ENCODE measurements at places on chromosomes 12 and 14.

GRCh38 chr12:105641749-105642148, 311.3 kb downstream of the C12orf75 start:
- no peak for DNase-seq

DNA sequence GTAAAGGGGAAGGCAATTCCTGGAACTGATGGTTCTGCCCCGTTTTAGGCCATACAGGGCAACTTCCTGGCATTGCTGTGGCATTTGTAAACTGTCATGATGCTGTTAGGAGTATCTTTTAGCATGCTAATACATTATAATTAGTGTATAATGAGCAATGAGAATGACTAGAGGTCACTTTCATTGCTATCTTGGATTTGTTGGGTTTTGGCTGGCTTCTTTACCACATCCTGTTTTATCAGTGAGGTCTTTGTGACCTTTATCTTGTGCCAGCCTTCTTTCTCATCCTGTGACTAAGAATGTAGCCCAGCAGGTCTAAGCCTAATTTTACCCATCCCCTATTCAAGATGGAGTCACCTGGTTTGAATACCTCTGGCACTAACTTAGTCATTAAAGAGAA, 51.2 kb downstream of the TESPA1 start:
- no peak for DNase-seq

GRCh38 chr14:34180869-34181268, 230.0 kb upstream of the EGLN3 start:
- DNase-seq, result no peak

DNA sequence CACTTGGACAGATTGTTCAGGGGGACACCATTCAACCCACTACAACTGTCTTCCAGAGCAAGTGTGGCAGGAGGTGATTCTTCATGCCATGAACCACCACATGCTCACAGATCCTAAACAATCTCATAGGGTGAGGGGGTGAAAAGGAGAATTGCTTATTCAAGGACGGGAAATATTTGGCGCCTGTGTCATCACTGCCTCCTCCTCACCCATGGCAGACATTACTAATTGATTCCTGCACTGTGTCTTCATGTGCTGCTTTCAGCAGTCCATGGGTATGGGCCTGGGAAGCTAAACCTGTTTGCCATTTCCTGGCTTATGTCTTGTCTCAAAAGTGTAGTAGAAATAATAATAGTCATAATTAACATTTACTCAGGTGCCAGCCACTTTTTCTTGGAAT, 31.3 kb downstream of the MMAB start:
- no peak for DNase-seq

DNA sequence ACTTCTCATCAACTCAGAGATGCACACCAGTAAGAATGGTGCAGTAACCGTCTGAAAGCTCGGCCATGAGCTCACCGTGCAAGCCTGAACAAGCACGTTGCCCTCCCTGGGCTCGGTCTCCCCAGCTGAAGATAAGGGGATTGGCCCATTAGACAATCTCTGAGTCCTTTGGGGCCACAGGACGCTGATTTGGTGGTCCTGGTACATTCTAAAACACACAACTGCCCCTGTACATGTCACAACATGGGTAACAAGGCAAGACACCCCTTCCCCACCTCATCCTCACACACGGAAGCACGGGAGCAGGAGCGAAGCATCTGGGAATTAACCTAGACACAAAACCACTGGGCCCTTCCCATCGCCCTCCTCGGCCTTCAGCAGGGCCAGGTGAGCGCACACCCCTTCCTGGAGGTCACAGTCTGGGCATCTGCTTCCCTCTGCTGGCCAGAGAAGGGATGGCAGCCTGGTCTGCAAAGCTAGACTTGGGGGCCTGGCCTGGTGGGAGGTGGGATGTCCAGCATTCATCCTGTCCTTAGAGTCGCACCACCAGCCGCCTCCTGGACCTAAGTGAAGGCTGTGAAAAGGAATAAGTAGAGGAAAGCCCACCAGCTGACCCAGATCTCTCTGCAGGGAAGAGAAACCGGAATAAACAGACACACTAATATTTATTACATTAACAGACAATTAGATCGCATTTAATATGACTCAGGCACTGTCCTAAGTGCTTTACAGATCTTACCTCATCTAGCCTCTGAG, 18.9 kb upstream of the SMUG1 start:
- peak; percentile 17 for DNase-seq

GRCh38 chr14:31932675-31933074, 144.4 kb upstream of the ARHGAP5 start:
- no peak for DNase-seq

- DNase-seq, result no peak
Observed at GRCh38 chr12:1884651-1885050, 33.8 kb downstream of the CACNA2D4 start.

DNA sequence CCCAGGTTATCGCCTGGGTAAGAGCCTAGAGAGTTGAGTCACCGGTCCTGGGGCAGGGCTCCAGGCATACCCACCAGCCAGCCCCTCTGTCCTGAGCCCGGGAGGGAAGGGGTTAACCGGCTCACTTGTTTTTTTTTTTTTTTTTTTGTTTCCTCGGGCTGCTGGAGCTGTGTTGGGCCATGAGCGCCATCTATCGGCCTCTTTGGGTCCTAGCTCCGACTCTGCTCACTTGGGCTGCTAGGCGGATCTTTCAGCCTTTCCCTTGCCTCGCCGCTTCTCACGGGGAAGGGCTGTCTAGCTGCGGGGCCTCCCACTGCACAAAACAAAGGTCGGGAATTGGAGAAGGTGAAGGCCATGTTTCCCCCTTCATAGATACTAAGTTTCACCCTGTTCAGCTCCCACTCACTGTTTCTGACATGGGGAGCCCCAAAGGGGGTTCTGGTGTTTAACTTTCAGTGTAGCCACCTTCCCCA, 2.8 kb upstream of the SMUG1 start:
- DNase-seq, result peak; percentile 29

- no peak for DNase-seq
Observed at GRCh38 chr12:126404293-126404881, 1339.2 kb downstream of the AACS start.

GRCh38 chr14:92584816-92585215, 71.2 kb downstream of the RIN3 start:
- no peak for DNase-seq

- DNase-seq, result no peak
Observed at GRCh38 chr12:82486524-82487235, 128.4 kb downstream of the METTL25 start.

DNA sequence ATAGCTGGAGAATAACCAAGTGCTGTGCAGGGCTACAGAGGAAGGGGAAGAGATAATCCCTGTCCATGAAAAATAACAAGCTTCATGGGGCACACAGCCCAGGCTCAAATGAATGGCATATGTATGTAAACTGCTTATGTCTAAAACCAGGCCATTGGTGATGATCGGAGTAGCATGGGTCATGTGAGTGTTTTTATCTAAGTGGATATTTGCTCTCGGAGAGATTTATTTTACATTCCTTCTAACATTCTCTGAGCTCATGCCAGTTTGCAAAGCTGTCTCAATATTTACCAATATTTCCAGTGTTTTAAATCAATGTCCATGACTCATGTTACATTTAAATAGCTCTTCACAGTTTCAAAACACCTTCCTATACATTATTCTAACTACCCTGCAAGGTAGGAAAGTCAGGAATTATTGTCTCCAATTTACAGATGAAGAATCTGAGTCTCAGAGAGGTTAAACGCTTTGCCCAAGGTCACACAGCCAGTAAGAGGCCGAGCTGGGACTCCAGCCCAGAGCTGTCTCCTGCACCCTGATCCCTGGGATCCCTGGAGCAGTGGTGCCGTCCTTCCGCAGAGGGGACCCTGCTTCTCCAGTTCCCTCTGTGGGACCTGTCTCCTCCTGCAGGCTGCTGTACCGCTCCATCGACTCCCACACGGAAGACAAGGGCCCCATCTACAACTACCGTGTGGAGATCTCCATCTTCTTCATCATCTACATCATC, 186.7 kb upstream of the FKBP4 start:
- no peak for DNase-seq

GRCh38 chr12:121190523-121191031, 19.4 kb upstream of the P2RX4 start:
- no peak for DNase-seq

DNA sequence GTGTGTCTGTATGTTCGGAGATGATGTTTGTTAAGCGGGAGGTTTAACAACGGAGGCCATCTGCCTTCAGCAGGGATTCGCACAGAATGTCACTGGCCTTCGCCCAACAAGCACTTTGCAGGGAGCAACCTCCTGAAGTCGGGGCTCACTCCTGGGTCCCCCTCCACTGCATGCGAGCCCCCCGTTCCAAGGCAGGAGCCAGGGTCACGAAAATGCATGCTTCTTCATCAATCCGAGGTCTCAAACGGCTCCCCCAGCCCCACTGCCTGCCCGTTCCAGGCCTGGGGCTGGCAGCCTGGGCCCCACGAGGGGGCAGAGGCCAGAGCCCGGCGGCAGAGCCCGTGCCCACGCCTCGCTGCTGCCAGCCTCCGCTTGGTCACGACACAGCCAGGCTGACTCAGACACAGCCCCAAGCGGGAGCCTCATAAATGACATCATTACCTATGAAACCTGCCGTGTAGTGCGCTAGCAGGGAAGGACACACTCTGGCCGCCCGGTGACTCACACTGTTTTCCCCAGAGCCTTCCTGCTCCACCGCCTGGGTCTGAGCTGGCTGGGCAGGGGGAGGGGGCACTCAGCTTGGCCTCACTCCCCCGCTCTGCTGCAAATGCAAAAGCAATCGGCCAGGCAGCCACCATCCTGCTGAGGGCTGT, 169.5 kb upstream of the RTL1 start:
- peak; percentile 89 for DNase-seq

DNA sequence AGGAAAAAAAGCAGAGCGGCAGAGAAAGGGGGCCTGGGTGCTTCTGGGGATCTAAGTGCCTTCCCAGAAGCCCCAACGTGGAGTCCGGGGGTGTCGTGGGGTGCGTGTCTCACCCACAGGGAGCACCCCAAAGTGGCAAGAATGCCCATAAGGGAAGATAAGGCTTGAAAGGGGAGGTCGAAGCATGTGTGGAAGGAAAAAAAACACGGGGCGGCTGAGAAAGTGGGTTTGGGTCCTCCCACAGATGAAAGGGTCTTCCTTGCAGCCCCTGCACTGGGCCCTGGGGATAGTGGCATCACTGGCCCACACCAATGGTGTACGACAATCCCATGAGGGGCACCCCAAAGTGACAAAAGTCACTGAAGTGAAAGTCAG, 275.5 kb downstream of the ALG10 start:
- no peak for DNase-seq

DNA sequence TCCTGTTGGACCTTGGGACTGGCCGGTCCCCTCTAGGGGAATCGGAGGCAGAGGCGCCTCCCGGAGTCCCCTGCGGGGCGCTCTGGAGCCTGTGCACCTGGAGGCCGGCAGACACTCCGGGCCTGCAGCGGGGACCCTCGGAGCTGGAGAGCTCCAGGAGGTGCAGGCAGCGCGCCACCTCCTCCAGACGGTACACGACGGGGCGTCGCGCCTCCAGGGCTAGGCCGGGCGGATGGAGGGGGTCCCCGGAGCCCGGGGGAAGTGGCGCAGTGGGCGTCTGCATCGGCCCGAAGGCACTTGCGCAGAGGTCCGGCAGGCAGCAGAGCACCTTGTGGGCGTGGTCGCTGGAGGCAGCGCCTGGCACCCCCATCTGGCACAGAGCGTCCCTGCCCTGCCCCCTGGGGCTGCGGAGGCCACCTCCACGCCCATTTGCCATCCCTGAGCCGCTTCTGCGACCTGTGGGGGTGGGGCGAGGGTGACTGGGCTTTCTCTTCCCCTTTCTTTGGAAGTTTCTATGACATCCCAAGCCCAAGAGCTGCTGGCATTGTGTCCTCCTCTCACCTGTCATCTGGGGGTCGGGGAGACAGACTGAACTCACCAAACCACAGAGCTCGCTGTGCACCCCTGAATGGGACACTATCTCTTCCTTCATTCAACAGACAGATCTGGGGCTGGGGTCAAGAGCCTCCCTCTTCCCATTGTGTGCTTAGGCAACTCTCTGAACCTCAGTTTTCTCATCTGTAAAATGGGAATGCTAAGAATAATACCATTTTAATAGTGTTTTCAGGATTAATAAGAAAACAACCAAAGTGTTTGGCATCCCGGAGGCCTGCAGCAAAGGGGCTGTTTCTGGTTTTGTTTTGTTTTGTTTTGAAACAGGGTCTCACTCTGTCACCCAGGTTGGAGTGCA, 37.5 kb upstream of the CORO1C start:
- DNase-seq, result no peak

GRCh38 chr12:22256605-22257004, 77.9 kb downstream of the ST8SIA1 start:
- no peak for DNase-seq

- no peak for DNase-seq
Observed at GRCh38 chr12:54272214-54272613, 7.7 kb downstream of the CBX5 start.

- DNase-seq, result no peak
Observed at GRCh38 chr12:50207424-50207823, 40.3 kb upstream of the CERS5 start.

- no peak for DNase-seq
Observed at GRCh38 chr12:131675126-131676080, 35.5 kb upstream of the SFSWAP start.

GRCh38 chr14:64764641-64765520, 60.7 kb downstream of the PLEKHG3 start:
- peak; percentile 13 for DNase-seq

DNA sequence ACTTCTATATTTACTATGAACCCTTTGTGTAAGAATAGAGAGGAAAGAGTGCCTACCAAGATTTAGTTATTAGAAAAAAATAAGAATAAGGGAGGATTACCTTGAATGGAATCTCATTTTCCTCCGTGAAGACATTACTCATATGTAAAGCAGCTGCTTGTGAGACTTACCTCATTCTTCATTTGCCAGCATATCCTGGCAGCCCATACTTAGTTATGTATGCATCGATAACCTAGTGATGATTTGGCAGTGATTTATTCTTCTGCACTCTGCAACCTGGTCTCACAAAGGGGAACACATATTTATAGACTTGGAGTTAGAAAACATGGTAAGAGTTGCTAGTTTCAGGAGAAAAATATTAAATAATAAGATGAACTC, 56.8 kb downstream of the LRFN5 start:
- no peak for DNase-seq

- DNase-seq, result no peak
Observed at GRCh38 chr12:30782316-30783173, 27.8 kb upstream of the CAPRIN2 start.

DNA sequence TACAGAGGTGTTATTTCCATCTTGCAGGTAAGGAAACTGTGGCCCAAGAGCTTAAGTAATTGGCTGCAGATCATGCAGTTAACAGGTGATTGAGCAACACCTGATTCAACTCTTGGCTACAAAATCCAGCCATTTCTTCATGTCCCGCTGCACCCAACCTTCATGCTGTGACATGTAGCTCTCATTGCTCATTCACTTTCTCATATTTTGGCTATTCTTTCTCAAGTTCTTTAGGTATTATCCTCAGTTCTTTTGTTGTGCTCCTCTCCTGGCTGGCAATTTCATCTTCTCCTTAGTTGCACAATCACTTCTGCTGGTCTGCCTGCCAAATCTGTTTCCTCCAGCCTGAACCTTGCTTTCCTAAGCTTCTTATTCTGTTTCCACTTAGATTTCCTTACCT, 300.8 kb downstream of the SSPN start:
- no peak for DNase-seq

- DNase-seq, result no peak
Observed at GRCh38 chr14:50394713-50395112, 2.0 kb downstream of the CDKL1 start.
